Bronchial epithelial cell (primary cell): ENCODE measurements at places on chromosomes 1 and 21. TPM values are rescaled to one million over a fixed set of nuclear protein-coding genes. Genes with fewer than 3 reads are reported as not detected.

DNA sequence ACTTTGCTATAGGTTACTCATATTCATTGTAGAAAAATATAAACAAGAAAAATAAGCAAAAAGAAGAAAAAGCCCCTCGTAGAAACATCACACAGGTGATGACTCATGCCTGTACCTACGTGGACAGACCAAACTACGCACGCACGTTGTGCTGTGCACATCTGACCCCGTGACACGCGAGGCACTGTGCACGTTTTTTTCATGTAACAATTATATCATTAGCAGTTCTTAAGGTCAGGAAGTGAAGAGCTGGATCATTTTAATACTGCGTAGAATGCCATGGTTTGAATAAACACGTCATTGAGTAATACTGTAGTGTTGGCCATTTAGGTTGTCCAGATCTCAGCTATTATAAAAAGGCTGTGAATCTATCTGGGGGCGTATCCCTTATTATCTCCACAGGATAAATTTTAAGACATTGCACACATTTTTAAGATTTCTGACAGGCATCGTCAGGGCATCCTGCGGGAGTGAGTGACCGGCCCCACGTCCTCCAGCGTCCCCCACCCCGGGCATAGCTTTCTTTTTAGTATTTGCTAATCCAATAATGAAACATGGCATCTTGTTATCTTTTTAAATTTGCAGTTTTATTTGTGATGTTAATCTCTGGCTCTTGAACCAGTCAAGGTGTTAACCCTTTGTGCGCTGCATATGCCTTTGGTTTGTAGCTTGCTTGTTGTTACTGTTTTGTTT, 23.4 kb upstream of the ADARB1 start:
- no peak for DNase-seq

DNA sequence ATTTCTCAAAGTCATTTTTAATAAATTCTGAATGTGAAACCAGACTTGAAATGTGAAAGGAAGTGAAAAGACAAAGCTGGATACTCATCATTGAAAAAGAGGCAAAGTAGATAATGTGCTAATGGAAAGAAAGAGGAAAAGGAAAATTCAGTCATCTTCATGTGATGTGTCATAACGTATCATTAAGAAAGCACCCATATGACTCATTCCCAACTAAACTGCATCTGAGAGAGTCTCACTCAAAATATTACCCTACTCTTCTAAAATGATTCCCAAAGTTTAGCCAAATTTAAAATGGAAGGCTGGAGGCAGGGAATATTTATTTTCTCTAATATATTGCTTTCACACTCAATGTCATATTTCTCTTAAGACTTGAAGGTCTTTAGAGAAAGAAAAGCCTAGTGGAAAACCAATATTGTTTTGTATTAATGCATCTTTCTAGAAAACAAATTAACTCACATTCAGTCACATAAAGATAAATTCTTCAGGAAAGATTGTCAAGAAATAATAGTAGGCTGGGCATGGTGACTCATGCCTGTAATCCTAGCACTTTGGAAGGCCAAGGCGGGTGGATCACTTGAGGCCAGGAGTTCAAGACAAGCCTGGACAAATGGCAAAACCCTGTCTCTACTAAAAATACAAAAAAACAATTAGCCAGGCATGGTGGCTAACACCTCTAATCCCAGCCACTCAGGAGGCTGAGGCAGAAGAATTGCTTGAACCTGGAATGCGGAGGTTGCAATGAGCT, 129.9 kb downstream of the SLC30A10 start:
- DNase-seq: peak; percentile 91

GRCh38 chr1:93817819-93818569, 61.0 kb downstream of the DNTTIP2 start:
- DNase-seq: peak; percentile 65

The SH2D1B gene
- 0.13 TPM in 1 of 2 replicates, not detected in the other for total RNA-seq

The RGS1 gene
- not detected in 2 replicates for total RNA-seq
